ENCODE measurements at places on chromosomes 13 and 19.

DNA sequence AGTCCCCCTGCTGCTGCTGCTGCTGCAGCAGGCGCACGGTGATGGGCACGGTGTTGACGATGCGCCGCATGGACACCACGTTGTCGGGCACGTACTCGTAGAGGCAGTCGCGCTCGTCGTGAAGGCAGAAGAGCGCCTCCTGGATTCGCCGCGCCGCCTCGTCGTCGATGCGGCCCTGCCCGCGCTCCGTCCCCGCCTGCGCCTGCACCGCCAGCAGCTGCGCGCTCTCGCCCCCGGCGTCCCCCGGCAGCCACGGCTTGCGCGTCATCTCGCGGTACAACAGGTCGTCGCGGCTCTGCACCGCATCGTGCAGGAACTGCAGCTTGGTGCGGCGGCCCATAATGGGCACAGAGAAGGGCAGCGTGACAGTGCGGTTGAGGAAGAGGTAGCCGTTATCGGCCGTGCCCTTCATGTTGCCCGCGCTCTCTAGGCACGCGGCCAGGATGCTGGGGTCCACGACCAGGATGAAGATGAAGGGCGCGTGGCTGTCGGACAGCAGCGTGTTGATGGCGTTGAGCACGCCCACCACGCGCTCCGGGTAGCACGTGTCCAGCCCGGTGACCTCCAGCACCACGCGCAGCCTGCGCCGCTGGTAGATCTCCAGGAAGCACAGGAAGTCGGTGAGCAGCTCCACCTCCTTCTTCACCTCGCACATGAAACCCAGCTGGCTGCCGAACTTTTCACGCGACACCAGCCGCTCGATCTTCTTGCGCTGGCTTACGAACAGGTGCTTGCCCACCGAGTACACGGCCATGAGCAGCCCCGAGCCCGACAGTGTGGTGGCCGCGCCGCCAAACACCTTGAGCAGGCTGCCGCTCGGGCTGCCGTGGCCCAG, 8.1 kb downstream of the NKPD1 start:
- no peak for DNase-seq

DNA sequence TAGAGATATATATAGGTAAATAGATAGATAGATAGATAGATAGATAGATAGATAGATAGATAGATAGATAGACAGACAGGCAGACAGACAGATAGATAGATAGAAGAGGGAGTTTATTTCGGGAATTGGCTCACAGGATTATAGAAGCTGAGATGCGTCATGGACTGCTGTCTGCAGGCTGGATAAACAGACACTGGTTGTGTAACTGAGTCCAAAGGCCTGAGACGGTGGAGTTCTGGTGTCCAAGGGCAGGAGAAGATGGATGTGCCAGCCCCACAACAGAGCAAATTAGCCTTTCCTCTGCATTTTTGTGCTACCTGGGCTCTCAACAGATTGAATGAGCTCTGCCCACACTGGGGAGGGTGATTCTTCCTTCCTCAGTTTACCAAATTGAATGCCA, 2.7 kb downstream of the CYP4F3 start:
- no peak for DNase-seq

- DNase-seq: peak; percentile 66
Observed at GRCh38 chr19:17530586-17530985, 19.1 kb downstream of the PGLS start.

GRCh38 chr13:44188257-44188656, 185.4 kb upstream of the SERP2 start:
- DNase-seq: no peak

- peak; percentile 99 for DNase-seq
Observed at GRCh38 chr13:86003029-86003428, 203.8 kb upstream of the SLITRK6 start.

GRCh38 chr13:51562011-51562671, 22.1 kb upstream of the WDFY2 start:
- DNase-seq: no peak

GRCh38 chr13:33199289-33199850, 86.2 kb downstream of the STARD13 start:
- no peak for DNase-seq

All from SHP77 (cell line).